ENCODE measurements at places on chromosomes 6 and 20. TPM values are rescaled to one million over a fixed set of nuclear protein-coding genes. Genes with fewer than 3 reads are reported as not detected.

DNA sequence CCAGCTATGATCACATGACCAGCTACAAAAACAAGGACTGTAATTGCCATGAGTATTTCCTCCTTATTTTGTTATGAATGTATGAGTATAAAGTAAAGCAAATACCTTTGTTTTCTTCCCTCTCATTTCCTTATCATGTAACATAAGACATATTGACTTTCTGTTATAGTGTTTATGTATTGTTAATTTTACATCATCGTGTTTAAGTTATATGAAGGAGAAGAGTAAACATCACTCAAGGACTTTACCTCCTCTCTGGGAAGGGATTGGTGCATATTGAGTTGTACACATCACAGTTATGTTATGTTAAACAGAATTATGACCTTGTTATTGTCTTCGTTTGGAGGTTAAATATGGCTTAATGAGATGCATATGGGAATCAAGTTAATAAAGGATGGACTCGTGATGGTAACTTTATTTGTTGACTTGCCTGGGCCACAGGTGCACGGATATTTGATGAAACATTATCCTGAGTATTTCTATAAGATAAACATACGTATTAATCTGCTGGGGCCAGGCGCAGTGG is 57.3 kb upstream of the CNKSR3 start:
- DNase-seq: no peak

GRCh38 chr6:85561750-85562357 is 31.8 kb downstream of the SNX14 start:
- DNase-seq: no peak

GRCh38 chr6:2988094-2988425 is 11.6 kb upstream of the NQO2 start:
- no peak for DNase-seq

- no peak for DNase-seq
These were observed 156.8 kb upstream of the PLCB4 start for GRCh38 chr20:8912096-8912495.

DNA sequence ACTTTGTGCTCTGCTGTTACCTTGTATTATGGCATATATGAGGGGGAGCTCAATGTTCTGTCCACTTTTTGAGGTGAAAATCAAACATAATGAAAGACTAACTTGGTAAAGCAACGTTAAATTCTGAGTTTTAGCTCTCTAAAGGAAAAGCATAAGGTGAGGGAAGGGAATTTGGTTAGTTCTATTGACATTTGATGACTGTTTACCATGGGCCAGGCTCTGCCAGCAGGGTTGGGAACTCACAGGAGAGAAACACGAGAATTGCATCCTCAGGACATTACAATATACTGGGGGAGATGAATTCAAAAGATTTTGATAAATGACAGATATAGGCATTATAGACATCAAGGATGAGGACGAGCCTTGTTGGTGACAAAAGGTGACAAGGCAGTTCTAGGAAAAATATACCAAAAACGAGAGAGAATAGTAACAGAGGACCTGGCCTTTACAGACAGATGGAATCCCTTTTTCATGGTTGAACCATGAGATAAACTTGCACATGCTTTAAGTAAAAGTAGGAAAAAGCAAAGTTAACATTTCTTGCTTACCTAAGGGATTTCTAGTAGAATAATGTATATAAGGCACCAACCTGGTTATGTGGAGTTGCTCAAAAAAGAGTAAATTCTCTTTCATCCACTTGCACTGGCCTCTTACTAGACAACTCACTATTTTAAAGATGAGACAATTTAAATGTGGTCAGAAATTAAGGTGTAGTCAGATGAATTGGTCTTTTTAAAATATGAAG is 191.4 kb downstream of the NKAIN2 start:
- DNase-seq: no peak

DNA sequence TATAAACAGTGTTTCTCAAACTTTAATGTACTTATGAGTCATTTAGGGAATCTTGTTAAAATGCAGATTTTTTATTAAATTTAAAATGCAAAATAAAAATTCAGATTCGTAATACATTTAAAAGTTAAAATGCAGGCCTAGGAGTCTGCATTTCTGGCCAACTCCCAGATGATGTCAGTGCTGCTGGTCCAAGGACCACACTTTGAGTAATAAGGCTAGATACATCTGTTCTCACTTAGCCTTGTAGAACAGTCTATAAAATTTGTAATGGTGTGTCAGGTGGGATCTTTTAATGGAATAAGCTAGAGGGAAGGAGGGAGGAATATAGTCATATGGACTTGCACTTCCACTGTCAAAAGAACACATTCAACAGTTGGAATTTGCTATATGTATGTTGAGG is 295.6 kb upstream of the BMP2 start:
- no peak for DNase-seq

Gene TGM2
- 135 TPM for total RNA-seq

Gene ULBP2
- total RNA-seq: 6.1 TPM

DNA sequence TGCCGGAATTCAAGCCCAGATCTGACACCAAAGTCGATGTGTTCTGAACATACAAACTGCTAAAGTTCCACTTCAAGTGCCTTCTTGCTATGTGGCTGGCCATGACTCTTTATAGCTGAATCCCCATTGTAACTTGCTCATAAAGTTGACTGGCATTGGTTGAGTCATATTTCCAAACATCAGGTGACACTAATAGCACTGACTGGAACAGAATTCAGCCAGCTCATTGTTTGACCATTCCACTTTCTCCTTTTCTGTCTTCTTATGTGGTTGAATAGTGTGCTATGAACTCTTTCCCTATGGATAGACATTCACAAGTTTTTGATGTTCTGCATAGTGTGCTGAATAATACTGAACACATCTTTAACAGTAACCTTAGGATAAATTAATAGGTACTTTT is 266.2 kb upstream of the ZFP64 start:
- DNase-seq: peak; percentile 65

- no peak for DNase-seq
These were observed 167.9 kb downstream of the TBX18 start for GRCh38 chr6:84596488-84596887.

Gene MCHR2
- not detected for total RNA-seq

DNA sequence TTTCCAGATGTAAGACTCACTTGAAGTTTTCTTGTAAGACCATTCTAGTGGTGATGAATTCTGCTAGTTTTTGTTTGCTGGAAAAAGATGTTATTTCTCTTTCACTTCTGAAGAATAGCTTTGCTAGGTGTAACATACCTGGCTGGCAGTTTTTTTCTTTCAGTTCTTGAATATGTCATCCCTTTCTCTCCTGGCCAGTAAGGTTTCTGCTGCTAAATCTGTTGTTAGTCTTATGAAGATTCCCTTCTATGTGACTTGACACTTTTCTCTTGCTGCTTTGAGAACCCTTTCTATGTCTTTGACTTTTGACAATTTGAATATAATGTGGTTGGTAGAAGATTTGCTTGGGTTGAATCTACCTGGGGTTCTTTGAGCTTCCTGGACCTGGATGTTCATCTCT is 314.7 kb upstream of the NOX3 start:
- DNase-seq: no peak

DNA sequence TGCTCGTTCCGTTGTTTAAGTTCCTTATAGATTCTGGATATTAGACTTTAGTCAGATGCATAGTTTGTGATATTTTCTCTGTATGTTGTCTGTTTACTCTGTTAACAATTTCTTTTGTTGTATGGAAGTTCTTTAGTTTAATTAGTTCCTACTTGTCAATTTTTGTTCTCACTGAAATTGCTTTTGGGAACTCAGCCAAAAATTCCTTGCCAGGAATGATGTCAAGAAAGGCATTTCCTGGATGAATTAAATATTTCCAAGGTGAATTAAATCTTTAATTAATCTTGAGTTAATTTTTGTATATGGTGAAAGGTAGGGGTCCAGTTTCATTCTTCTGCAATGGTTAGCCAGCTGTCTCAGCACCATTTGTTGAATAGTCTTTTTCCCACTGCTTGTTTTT is 406.2 kb upstream of the NOX3 start:
- DNase-seq: no peak

DNA sequence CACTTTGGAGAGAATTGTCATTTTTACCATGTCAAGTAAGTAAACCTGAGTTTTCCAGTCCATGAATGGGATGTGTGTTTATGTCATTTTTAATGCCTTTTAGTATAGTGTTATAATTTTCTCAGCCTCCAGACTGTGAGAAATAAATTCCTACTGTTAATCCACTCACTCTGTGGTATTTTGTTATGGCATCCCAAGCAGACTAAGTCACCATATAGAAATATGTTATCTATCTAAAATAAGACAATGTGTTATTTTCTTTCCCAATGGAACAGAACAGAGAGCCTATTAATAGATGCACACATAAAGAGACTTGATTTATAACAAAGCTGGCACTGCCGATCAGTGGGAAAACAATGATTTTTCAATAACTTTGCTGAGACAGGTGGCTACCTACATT is 70.2 kb upstream of the SLC4A11 start:
- no peak for DNase-seq

DNA sequence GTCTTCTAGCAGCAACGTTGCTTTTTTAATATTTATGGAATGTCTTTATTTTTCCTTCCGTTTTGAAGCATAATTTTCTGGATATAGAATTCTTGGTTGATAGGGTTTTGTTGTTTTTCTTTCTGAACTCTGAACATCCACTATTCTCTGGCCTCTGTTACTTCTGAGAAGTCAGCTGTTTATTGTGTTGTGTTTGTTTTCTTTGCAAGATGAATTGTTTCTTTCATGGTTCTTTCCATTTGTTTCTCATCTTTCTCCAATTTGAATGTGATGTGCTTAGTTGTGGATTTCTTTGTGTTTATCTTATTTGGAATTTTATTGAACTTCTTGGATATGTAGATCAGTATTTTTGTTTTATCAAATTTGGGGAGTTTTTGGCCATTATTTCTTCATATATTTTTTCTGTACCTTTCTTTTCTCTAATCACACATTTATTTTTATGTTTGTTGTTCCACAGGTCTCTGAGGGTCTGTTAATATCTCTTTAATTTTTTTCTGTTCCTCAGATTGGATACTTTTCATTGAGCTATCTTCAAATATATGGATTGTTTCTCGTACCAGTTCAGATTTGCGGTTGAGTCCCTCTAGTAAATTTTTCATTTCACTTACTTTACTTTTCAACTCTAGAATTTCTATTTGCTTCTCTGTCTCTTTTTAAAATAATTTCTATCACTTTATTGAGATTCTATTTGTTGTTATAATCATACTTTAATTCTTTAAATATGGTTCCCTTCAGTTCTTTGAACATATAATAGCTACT is 18.0 kb downstream of the HIVEP1 start:
- DNase-seq: no peak

Gene CLDN20
- total RNA-seq: not detected

- DNase-seq: no peak
These were observed 580 bp downstream of the VEGFA start for GRCh38 chr6:43770372-43771209.

DNA sequence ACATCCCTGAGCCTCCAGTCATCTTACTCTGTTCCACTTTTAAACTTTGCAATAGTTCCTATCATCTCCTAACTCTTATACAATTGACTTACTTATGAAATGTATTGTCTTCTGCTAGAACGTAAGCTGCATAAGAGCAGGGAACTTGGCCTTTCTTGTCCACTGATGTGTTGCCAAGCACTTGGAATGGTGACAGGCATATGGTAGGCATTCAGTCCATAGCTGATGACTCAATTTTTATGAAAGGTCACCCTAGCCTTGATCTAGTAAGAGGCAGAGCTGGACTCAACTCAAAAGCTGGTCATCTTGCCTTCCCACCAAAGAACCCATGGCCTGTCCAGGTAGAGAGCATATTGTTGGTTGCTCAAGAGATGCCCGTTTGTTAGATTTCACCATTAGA is 82.4 kb upstream of the FAM184A start:
- no peak for DNase-seq

DNA sequence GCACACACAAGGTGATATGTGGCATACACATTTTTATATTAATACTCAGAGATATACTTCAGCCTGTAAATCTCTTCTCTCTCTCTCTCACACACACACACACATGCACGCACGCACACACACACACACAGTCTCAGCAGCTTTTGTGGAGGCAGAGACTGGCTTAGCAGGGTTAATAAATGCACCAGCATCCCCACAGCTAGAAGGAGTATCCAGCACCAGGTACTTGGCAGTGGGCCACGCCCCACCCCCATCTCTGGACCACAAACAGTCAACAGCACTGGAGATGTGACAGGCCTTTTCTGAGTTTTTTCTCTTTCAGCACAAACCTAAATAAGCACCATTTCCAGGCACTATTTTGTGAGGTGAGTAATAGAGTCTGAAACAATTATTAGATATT is 47.3 kb upstream of the LRFN2 start:
- DNase-seq: no peak

DNA sequence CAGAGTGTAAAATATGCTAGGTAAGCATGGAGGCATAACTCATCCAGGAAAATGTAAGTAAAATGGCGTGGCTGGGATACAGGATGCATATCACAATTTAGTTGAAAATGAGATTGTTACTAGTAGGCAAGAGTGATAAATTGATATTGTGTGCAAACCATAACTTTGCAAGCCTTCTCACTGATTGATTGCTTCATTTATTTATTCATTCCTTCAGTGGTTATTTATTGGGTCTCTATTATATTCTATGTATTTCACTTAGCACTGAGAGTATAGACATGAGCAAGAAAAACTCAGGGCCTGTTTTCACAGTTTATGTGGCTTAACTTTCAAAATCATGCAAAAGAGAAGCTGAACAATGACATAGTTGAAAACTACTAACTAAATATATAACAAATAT is 241.0 kb upstream of the EYS start:
- DNase-seq: no peak

DNA sequence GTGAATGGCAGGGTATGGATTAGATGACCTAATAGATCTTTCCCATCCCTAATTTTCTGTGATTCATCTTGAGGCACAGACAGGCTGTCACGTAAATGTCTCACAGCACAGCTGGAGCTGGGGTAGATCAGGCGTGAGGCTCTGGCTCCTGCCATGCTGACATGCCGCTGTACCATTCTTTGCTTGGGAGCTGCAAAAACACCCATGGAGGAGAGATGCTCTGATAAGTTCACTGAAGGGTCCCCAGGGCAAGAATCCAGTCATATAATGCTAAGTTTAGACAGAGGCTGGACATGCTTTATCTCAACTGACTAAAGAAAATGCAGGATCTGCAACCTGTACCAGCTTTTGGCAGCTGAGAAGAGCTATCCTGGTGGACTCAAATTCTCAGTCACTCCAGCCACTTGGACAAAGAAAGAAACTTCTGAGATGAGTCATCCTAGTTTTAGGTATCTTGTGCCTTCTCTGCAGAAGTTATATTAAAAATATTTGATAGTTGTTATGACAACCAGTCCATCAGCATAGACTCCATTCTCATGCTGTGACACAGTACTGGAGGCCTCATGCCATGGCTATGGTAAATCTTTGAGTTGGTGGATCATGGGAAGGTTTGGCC is 185.1 kb upstream of the RAB32 start:
- DNase-seq: no peak

Gene HEY2
- 1.7 TPM for total RNA-seq

Gene IL20RA
- total RNA-seq: 0.46 TPM

All from kidney epithelial cell (primary cell).